Naive thymus-derived CD4-positive, alpha-beta T cell (primary cell): ENCODE measurements at places on chromosomes 11 and 22. TPM values are rescaled to one million over a fixed set of nuclear protein-coding genes. Genes with fewer than 3 reads are reported as not detected.
A peak's percentile ranks its signal among the peaks of the same experiment; 100 is the strongest.

DNA sequence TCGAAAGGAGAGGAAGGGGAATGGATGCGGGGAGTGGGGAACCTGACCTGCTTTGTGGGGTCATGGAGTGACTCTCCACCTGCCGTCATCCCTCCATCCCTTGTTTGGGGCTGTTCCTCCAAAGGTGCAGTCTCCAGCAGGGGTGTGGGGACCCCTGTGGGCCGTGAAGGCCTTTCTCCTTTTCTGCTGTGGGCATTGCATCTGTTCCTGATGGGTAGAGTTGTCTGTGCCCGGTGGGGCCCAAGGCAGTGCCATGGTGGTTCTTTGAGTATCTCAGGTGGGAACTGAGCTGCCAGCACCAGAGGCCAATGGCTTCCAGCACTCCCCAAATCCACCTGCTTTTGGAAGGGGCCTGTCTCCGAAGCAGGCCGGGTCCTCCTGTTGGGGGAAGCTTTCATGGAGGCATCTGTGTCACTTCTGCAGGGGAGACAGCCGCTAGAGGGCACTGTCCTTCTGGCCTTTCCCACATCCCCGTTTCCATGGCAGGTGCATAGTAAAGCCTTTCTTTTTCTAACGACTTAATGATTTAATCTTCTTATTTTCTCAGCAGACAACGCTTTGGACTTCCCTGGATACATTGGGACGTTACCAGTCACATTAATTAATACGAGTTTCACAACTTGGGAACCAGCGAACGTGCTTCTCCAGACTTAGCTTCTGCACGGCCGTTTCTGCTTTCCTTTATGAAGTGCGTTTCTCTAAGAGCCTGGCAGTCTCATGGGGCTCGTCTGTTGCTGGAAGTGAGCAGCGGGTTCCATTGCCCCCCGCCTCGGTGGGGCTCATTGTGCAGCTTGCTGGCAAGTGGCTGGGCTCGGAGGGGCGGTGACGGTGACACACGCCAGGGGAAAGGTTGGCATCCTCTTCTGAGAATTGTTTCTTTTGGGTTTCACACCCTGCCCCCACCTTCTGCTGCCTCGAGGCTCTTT is 57.1 kb downstream of the PARVB start:
- no peak overlapping the region for H3K4me3 ChIP-seq
- H3K36me3 ChIP-seq = no peaks in the 10 kb centered on the region
- H3K27me3 ChIP-seq = no peaks in the 10 kb centered on the region

Gene PRG3
- total RNA-seq = not detected

Gene CNGA4
- 0.10 TPM in 1 of 2 replicates, not detected in the other for total RNA-seq

DNA sequence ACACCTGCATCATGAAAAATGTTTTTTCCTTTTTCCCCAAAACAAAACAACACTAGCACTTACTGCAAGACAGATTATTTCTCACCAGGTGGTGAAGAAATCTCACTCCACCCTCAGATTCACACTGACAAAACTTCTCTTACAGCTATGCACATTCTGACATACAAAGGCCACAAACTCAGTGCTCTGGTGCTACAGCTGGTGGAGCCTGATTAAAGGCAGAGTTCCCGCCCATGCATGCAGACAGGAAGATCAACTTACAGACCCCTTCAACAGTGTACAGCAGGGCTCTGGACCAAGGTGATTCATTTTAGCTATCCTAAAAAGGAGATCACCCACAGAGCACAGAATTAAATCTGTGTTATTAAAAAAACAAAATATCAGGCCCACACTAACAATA is 112.6 kb downstream of the CADM1 start:
- H3K27ac ChIP-seq = no peak overlapping the region
- no peaks in the 10 kb centered on the region for H3K27me3 ChIP-seq
- no peak for DNase-seq
- no peaks in the 10 kb centered on the region for H3K4me1 ChIP-seq
- no peak overlapping the region for H3K4me3 ChIP-seq
- H3K36me3 ChIP-seq = no peaks in the 10 kb centered on the region

- H3K27me3 ChIP-seq = no peaks in the 10 kb centered on the region
- no peak for DNase-seq
- H3K4me1 ChIP-seq = no peaks in the 10 kb centered on the region
- H3K36me3 ChIP-seq = no peaks in the 10 kb centered on the region
These were observed 84.8 kb downstream of the SNX19 start for GRCh38 chr11:130831506-130831905.

- no peaks in the 10 kb centered on the region for H3K4me1 ChIP-seq
- no peak for DNase-seq
- no peak overlapping the region for H3K4me3 ChIP-seq
- H3K36me3 ChIP-seq = peaks cover 5% of the 10 kb centered on the region
- no peaks in the 10 kb centered on the region for H3K27me3 ChIP-seq
- no peak overlapping the region for H3K27ac ChIP-seq
These were observed 32.6 kb downstream of the YPEL1 start for GRCh38 chr22:21702700-21703683.

Gene RAB3IL1
- not detected for total RNA-seq

Gene SCN4B
- 0.13 and 0.19 TPM in 2 replicates for total RNA-seq

DNA sequence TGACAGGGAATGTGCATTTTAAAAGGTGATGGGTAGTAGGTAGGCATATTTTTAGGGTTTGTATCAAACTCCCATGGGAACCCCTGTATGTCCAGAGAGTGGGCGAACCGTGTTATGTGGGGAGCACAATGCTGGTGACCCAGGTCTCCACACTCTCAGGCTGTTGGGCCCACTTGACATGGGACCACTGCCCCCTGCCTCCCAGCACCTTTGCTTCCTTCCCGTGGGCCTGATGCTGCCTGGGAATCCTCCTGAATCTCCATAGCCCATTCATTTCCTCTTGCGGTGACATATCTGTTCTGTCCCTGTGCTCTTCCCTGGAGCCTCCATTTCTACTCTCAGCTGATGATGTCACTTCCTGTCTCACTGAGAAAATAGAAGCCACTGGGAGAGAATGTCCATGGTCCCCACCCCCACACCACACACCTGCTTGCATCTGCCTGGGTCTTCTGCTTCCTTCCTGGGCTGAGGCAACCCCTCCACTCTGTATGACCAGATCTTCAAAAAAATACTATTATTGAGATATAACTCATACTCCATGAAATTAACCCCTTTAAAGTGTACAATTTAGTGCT is 55.8 kb upstream of the THY1 start:
- H3K27me3 ChIP-seq = no peaks in the 10 kb centered on the region
- no peak overlapping the region for H3K4me3 ChIP-seq
- H3K4me1 ChIP-seq = no peaks in the 10 kb centered on the region
- H3K27ac ChIP-seq = no peak overlapping the region
- DNase-seq = no peak

Gene APOBEC3G
- 93.2 and 95.4 TPM in 2 replicates for total RNA-seq

DNA sequence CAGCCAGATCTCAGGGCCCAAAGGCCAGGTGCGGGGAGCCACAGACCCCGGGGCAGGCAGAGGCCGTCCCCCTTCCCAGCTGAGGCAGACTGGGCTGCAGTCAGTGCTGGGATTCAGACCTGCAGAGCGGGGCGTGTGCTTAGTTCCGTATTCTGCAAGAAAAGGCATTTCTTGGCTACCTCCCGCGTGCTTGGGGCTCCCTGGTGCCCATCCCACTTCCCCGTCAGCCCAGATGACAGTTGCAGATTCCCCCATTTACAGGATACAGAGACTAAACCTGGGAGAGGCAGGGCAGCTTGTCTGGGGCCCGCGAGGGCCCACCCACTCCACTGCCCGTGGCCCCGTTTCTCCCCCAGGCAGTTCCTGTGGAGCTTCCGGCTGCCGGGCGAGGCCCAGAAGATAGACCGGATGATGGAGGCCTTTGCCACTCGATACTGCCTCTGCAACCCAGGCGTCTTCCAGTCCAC is 18.3 kb downstream of the CYTH4 start:
- H3K27me3 ChIP-seq = no peaks in the 10 kb centered on the region
- H3K36me3 ChIP-seq = peaks cover 22% of the 10 kb centered on the region
- H3K4me1 ChIP-seq = peaks cover 26% of the 10 kb centered on the region
- peak overlapping the region; percentile 77 for H3K27ac ChIP-seq
- peak overlapping the region; percentile 21 for H3K4me3 ChIP-seq

- no peak for DNase-seq
- H3K27me3 ChIP-seq = no peaks in the 10 kb centered on the region
- no peaks in the 10 kb centered on the region for H3K4me1 ChIP-seq
- H3K36me3 ChIP-seq = no peaks in the 10 kb centered on the region
These were observed 929.5 kb upstream of the CCDC90B start for GRCh38 chr11:84215672-84216071.

GRCh38 chr11:94705419-94705818 is 62.7 kb upstream of the AMOTL1 start:
- no peaks in the 10 kb centered on the region for H3K36me3 ChIP-seq
- H3K4me1 ChIP-seq = no peaks in the 10 kb centered on the region
- H3K27ac ChIP-seq = no peak overlapping the region
- no peaks in the 10 kb centered on the region for H3K27me3 ChIP-seq
- no peak for DNase-seq
- no peak overlapping the region for H3K4me3 ChIP-seq

DNA sequence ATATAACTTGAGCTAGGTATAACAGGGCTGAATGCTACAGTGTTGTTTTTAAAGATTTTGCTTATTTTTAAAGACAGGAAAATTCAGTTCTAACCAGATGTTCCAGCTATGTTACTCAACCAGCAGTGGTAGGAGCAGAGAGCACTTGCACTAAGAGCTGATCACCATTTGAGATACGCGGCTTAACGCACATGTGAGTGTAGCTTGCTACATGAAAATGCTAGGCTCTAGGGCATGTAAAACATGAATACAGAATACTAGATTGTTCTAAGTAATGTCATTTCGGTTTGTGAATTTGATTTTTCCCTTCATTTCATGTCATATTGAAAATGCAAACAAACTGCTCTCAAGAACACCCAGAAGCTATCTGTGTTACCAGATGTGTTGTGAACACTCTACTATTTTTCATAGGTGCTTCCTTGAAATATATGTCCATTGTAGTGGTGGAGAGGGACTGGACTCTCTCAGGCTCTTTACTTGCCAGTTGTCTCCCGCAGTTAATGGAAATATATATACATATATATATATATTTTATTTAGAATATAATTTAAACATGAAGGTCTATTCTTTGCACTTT is 10.8 kb upstream of the TECTA start:
- H3K4me3 ChIP-seq = no peak overlapping the region
- no peak for DNase-seq
- H3K4me1 ChIP-seq = no peaks in the 10 kb centered on the region
- H3K36me3 ChIP-seq = peaks cover 17% of the 10 kb centered on the region

- H3K4me1 ChIP-seq = peaks cover 36% of the 10 kb centered on the region
- no peaks in the 10 kb centered on the region for H3K27me3 ChIP-seq
- H3K36me3 ChIP-seq = no peaks in the 10 kb centered on the region
- no peak for DNase-seq
These were observed 106.2 kb downstream of the ABTB2 start for GRCh38 chr11:34251589-34251980.

GRCh38 chr22:45975164-45976161 is 1.5 kb downstream of the WNT7B start:
- peaks cover 14% of the 10 kb centered on the region for H3K27me3 ChIP-seq
- H3K36me3 ChIP-seq = no peaks in the 10 kb centered on the region
- no peak overlapping the region for H3K4me3 ChIP-seq
- no peak for DNase-seq

- DNase-seq = no peak
- no peaks in the 10 kb centered on the region for H3K36me3 ChIP-seq
- H3K4me1 ChIP-seq = no peaks in the 10 kb centered on the region
- H3K4me3 ChIP-seq = no peak overlapping the region
- no peak overlapping the region for H3K27ac ChIP-seq
- no peaks in the 10 kb centered on the region for H3K27me3 ChIP-seq
These were observed 2.2 kb downstream of the HTR3A start for GRCh38 chr11:113977071-113977490.

GRCh38 chr11:68383976-68384501 is 71.6 kb downstream of the LRP5 start:
- no peak overlapping the region for H3K27ac ChIP-seq
- no peak overlapping the region for H3K4me3 ChIP-seq
- DNase-seq = peak; percentile 60
- H3K36me3 ChIP-seq = no peaks in the 10 kb centered on the region

Gene HTR3A
- total RNA-seq = not detected

GRCh38 chr11:112163875-112164685 is at the start of gene IL18:
TSS of gene IL18 (minus strand) at chr11:112164094. CDS start at chr11:112155053, 9,041 bp downstream.
- no peak within 1 kb of the TSS for H3K4me3 ChIP-seq
- no peaks in the 10 kb centered on the region for H3K36me3 ChIP-seq
- no peaks in the 10 kb centered on the region for H3K27me3 ChIP-seq

Gene PATE1
- not detected in 2 replicates for total RNA-seq

Gene CDCA5
- total RNA-seq = 0.56 TPM

- H3K4me3 ChIP-seq = no peak overlapping the region
- peaks cover 6% of the 10 kb centered on the region for H3K36me3 ChIP-seq
- no peaks in the 10 kb centered on the region for H3K4me1 ChIP-seq
- H3K27ac ChIP-seq = no peak overlapping the region
- DNase-seq = no peak
- no peaks in the 10 kb centered on the region for H3K27me3 ChIP-seq
These were observed 8.5 kb downstream of the ACAD8 start for GRCh38 chr11:134261626-134262488.

DNA sequence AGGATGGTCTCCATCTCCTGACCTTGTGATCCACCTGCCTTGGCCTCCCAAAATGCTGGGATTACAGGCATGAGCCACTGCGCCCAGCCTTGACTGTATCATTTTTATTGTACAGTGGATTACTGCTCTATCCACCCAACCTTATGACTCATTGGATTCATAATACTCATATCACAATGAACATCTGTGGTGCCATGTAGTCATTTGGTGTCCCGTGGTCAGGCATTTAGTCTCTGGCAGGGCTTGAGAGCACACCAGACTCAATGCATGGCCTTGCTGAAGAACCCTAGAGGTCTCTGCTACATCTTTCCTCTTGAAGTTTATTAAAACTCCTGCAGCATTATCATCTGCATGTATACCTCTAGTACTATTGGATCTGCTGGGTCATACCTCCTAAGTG is 98.0 kb upstream of the LDLRAD3 start:
- no peaks in the 10 kb centered on the region for H3K27me3 ChIP-seq
- H3K27ac ChIP-seq = no peak overlapping the region
- H3K36me3 ChIP-seq = no peaks in the 10 kb centered on the region
- no peaks in the 10 kb centered on the region for H3K4me1 ChIP-seq

Gene ALKBH3
- 30.4 TPM for total RNA-seq

Gene ANKRD13D
- 161 TPM for total RNA-seq

Gene FGF4
- total RNA-seq = not detected

GRCh38 chr22:49929211-49929979 is 11.0 kb downstream of the CRELD2 start:
- H3K27ac ChIP-seq = peak overlapping the region; percentile 63
- no peak overlapping the region for H3K4me3 ChIP-seq
- H3K4me1 ChIP-seq = peaks cover 17% of the 10 kb centered on the region
- H3K36me3 ChIP-seq = no peaks in the 10 kb centered on the region
- H3K27me3 ChIP-seq = no peaks in the 10 kb centered on the region
- DNase-seq = peak; percentile 74

Gene MUC5AC
- total RNA-seq = not detected

- no peaks in the 10 kb centered on the region for H3K4me1 ChIP-seq
- no peak overlapping the region for H3K27ac ChIP-seq
- no peaks in the 10 kb centered on the region for H3K36me3 ChIP-seq
- DNase-seq = no peak
- H3K27me3 ChIP-seq = no peaks in the 10 kb centered on the region
- no peak overlapping the region for H3K4me3 ChIP-seq
These were observed 8.4 kb downstream of the LIF start for GRCh38 chr22:30238136-30238535.
